HFF-Myc (cell line): ENCODE measurements at places on chromosomes 1 and 21.

DNA sequence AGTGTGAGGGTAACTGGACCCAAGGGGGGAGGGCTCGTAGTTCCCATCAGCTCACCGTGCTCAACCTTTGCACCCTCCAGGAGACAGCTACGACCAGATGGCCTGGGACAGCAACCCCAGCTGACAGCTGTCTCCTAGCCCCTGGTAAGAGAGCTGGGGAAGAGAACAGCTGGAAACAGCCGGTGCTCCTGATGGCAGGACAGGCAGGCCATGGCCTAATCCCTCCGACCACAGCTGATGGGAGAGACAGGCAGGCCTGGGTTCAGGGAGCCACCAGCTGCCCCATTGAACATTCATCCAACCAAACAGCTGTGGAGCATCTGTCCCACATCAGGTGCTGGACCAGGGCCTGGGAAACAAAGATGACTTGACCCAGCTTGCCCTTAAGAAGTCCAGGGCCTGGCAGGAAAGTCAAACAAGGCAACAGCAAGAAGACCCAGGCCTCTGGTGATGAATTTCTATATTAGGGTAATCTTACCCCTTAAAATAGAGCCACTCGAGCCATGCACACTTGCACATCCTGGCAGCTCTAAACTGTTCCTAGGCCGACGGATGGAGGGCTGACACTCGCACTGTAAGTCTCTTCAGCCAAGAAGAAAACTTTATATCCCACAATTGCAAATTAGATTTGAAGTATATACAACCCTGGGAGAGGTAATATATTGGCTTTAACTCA is 12.2 kb downstream of the OLFML2B start:
- no peak for DNase-seq

- no peak for DNase-seq
Measured at GRCh38 chr21:44058981-44059380, 46.9 kb downstream of the TRAPPC10 start.

GRCh38 chr21:44614161-44614631 is 2.3 kb downstream of the KRTAP10-8 start:
- no peak for DNase-seq

GRCh38 chr1:89331890-89332289 is 32.0 kb upstream of the GBP6 start:
- no peak for DNase-seq

DNA sequence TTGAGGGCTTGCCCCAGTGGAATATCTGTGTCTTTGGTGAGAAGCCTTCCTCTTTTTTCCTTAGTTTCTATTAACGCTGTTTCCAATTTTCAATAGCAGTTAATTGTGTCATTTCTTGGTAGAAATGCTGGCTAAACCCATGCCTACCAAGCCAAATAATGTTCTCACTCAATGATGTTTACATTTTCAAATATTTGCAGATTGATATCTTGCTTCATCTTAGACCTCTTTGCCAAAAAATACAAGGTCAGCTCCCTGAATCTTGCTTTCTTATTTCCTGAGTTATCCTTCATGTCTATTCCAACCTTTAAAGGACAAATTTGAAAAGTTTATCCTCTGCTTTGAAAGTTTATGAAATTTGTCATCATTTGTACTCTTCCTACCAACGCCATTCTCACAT is 5.1 kb downstream of the KCNJ15 start:
- no peak for DNase-seq

GRCh38 chr1:202909494-202909893 is 17.5 kb downstream of the KLHL12 start:
- no peak for DNase-seq

- DNase-seq: no peak
Measured at GRCh38 chr21:30332681-30333080, 4.8 kb downstream of the KRTAP27-1 start.

- no peak for DNase-seq
Measured at GRCh38 chr1:84735483-84735882, 45.2 kb upstream of the SSX2IP start.

- DNase-seq: no peak
Measured at GRCh38 chr1:220873087-220873486, 6.2 kb upstream of the HLX start.

DNA sequence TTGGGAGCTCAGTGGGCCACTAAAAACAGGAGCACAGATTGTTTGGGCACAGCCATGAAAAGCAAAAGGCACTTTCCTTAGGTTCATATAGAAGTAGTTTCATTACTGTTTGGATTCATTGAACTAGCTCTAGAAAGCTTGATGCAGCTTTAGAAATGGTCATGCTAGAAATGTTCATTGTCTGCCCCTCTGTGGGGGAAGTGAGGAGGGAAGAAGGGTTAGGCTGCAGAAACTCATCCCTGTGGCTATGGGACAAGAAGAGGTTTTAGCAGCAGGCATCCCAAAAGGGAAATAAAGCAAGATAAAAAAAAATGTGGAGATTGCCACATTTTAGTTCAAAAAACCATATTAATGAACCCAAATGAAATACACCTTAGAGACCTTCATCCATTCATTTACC is 359.6 kb upstream of the PTBP2 start:
- no peak for DNase-seq

DNA sequence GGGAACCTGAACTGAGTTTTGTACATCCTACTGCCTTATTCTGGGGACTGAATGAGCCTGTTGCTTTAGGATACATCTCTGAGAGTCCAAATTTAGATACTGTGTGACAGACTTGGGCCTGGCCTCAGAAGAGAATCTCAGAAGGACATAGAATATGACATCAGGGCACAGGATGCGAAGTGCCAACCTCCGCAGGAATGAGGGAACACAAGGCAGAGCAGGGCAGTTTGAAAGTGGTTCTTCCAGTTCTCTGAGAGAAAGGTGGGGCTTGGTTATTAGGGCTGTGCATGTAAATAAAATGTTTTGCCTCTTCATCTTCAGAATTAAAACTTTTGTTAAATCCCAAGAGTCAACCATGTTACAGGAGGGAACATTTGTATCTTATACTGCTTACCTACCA is 23.1 kb downstream of the TRAF5 start:
- DNase-seq: no peak

GRCh38 chr1:166090244-166090643 is 76.6 kb downstream of the FAM78B start:
- no peak for DNase-seq
